ENCODE measurements at places on chromosomes 12 and 14.

DNA sequence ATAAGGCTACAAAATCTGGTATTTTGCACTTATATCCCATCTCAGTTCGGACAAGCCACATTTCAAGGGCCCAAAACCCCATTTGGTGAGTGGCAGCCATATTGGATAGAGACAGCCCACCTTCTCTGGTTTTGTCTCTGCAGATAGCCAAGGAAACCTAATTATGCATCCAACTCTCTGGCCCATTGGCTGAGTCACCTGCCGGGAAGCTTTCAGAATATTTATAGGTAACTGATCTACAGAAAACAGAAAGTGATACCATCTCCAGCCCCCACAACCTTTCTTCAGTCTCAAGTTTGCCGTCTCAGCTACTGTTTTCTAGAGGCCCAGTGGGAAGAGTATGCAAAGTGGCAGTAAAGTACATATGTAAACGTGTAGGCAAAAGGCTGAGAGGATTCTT lies 33.7 kb upstream of the PPP1CC start:
- DNase-seq = no peak

DNA sequence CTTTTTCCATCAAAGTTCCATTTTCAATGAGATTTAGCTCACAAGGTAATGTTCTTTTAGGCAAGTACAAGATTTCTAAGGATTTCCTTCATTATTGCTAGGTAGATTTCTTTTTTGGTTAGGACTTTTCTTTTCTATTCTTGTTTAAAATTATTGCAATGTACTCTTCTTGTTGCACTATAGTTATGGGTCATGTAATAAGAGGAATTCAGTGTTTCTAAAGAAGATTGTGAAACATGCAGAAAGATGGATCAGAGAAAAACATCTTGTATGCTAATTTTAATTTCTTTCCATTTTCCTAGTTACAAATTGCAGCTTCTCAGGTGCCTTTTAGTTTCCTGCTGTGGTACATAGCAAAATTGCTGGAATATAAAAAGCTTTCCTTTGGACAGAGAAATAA lies 56.1 kb downstream of the BTG1 start:
- DNase-seq = no peak

DNA sequence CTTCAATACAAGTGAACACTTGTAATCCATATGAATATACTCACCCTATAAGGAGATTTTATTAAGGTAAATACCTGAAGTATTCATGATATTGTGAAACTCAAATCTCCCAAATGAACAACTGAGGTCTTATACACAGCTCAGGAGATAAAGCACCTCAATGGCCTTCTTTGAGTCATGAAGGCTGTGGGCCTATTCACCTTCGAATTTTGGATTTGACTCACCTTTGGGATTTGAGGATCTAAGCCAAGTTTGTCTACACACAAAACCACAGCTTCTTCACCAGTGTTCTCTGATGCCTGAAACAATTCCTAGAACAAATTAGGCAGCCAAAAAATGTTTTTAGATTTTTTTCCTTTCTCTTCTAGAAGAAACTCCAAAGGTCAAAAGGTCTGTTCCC lies 194.1 kb downstream of the NUAK1 start:
- DNase-seq = no peak

- no peak for DNase-seq
Observed at GRCh38 chr12:124527861-124528561, 39.4 kb downstream of the NCOR2 start.

DNA sequence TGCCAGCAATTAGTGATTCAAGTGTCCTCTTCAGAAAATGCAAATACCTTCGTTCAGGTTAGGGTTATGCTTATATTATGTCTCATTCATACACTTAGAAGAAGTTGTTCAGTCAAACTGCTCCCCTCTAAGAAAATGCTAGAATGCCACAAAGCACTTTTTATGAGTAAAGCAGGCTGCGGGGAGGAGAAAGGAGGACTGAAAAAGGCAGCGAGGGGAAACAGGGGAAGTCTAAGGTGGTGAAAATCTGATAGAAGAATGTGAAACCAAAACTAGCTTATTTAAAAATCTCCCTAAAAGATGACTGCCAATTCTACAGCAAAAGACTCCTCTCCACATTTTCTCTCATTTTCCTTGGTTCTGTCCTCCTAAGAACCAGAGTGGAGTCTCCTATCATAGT lies 70.1 kb downstream of the PRKD1 start:
- no peak for DNase-seq

DNA sequence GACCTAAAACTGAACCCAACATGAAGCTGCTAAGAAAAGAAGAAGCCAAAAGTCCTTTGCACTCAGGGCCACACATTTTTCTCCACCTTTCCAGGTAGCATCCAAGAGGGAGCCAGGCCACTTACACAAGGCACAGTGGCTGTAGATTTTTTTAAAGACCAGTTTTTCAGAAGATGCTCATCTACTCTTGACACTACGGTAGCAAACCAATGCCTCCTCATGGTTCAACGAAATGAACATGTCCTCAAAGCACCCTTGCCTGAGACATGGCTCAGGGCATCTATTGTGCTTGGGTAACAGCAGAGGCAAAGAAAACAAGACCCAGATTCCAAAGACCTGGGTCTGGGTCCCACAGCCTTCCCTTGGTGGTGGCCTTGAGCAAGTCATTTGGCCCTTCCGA lies 22.3 kb downstream of the PRIMA1 start:
- no peak for DNase-seq

DNA sequence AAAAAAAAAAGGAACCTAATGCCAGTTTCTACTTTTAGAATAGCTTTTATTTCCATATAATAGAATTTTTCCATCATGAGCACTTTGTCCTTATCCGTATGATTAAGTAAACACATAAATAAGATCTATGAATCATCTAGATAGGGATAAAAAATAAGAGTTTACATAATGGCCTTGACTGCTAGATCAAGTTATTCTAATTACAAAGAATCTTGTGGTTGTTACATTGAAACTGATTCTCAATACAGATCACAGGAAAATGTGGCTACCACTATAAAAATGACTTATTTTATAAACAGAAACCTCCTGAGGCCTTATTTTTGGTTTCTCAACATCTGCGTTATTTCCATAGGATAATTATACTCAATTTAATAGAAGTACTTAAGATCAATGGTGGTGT lies 34.4 kb upstream of the NDUFA12 start:
- no peak for DNase-seq

Measured in MV-4-11 (cell line).